ENCODE measurements at places on chromosomes 5 and 9.

DNA sequence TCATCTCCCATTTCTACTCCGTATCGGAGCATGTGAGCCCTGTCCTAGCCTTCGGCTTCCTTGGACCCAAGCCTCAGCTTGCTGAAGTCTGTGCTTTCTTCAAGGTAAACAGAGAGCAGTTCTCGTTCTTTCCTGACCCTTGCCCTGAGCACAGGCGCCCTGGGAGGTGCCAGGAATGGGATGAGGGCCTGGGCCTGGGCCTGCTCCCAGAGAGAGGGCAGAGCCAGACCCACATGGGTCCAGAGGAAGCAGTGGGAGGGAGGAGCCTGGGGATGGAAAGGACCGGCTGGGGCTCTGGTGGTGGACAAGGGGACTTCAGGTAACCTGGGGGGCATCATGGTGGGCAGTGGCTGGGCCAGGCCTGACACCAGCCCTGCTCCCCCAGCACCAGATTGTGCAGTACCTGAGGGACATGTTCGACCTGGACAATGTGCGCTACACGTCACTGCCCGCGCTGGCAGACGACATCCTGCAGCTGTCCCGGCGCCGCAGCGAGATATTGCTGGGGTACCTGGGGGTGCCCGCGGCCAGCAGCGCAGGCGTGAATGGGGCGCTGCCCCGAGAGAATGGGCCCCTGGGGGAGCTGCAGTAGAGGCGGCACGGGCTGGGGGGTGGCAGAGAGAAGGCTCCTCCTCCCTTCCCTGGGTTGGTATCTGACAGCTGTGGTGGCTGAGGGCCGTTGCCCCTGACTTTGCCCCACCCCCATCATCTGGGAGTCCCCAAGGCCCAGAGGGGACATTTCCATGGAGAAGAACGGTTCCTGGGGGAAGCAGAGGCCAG lies 10.9 kb upstream of the DOLPP1 start:
- no peak for DNase-seq

- DNase-seq = no peak
Measured at GRCh38 chr5:110414360-110414759, 312.1 kb downstream of the TMEM232 start.

DNA sequence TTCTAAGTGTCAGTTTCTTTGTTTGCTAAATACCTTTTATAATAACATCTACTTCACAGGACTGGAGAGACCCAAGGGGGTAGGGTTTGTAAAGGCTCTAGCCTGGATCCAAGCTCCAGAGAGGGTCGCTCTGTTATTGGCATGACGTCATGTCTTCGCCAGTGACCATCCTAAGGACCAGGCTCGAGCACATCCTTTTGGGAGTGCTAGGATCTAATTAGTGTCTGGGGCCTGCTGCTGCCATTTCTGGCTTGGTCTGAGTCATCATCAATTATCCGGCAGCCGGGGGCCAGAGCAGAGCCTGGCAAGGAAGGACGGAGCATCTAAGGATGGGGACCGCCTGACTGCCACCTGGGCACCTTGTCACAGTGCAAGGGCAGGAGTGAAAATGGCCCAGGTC lies 153.0 kb downstream of the NSG2 start:
- DNase-seq = no peak

DNA sequence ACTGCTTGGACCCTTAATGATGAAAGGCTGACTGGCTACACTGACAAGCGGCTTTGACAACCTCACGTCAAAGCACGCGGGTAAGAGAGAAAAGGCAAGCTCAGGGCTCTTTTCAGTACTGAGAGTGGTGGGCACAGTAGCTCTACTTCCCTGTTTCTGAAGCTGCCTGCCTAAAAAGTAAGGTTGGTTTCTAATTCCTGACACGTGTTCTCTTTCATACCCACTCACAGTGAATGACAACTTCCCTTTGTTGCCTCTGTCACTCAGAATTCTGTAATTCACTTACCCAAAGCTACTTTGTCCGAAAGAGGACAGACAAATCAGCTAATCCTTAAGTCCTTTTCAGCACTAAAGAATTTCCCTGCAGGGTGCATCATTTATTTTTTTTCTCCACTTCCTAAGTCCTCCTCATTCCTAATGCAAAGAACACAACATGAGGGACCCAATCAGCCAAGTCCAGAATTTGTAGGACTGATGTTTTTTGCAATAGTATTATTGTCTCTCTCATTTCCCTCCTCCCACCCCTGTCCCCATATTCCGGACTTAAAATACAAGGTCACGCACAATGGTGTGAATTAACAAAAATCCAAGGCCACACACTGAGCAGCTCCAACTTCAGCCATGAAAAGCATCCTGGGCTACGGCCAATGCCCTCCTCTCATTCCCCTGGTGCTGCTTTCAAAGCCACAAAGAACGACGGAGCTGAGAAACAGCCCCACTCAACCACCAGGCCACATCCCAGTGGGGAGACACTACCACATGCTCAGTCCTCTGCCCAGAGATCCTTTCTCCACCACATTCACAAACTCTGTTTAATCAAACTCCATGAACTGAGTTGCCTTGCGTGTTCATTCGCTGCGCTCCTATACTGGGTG lies 221.0 kb downstream of the TSSK1B start:
- no peak for DNase-seq

DNA sequence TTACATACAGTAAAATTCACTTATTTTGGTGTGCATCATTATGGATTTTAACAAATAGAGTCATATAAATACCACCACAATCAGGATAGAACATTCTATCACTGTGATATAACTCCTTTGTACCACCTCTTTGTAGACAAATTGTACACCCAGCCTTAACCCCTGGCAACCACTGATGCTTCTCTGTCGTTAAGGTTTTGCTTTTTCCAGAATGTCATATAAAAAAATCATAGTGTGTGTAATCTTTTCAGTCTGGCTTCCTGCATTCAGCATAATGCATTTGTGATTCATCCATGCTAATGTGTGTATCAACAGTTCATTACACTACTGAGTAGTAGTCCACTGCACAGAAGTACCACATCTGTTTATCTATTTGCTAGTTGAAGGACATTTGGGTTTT lies 81.2 kb downstream of the ARSB start:
- no peak for DNase-seq

DNA sequence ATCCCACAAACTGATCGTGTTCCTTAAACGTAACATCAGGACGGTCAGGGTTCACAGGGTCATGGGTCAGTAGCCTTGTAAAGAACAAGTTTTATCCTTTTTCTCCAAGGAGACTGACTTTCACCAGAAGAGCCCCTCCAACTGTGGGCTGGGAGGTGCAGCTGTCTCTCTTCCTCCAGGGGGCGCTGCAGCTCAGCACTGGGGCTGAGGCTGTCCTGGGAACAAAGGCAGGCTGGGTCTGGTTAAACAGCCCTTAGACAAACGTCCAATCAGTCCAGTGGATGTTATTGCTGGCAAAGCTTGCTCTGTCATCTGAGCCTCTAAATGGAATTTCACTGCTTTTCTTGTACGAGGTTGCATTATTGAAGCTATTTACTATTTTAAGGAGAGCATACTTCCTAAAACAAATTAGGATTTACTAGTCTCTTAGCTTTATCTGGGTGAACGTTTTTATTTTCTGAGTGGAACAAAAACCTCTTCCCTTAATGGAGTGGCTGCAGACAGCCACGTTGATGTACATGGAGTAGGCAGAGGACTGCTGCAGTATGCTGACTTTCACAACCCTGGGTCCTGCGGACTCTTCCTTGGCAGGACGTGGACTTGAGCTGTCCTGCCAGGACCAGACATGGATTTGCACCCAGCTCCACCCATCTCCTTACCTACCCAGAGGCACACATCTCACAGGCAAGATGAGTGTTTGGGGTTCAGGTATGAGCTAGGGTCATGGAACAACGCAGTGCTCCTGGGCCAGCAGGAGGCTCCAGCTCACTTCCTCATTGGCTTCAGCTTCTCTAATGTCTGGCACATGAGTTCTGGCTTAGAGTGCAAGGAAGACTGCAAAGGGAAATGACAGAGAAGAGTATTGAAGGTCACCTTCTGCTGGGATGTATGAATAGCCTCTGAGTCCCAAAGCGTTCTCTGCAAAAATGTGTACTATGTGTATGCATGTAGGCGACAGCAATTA lies 7.8 kb downstream of the EXOSC2 start:
- peak; percentile 66 for DNase-seq

DNA sequence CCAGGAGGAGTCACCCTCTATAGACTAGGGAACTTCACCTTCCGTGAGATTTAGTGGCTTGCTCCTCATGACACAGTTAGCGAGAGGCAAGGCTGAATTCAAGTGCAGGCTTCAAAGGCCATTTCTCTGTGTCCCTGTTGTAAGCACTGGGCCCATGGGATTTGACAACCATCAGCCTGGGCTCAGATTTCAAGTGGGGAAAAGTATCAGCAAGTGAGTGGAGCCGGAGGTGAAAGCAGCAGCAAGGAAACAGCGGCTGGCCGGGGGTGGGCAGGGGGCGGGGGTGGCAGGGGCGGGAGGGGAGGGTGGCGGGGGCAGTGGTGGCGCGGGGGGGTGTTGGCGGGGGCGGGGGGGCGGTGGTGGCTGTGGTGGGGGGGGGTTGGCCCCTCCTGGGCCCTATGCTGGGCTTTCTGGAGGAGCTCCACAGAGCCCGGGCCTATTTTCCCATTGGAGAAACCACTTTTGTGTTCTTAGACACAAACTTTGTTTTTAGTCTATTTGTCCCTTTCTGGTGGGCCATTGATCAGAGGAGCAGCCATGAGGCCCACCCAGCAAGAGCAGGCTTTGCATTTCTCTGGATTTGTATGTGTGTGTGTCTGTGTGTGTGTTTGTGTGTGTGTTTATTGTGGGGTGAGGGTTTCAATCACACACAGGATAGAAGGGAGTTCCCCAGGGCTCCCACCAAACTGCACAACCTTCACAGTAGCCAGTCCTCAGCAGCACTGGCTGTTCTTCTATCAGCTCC lies 165.4 kb upstream of the RAI14 start:
- DNase-seq = no peak

GRCh38 chr9:134641173-134641989 lies at the start of gene COL5A1:
COL5A1 (plus strand) TSS chr9:134641803; CDS start chr9:134642188, 385 bp downstream.
- peak; percentile 14 for DNase-seq

DNA sequence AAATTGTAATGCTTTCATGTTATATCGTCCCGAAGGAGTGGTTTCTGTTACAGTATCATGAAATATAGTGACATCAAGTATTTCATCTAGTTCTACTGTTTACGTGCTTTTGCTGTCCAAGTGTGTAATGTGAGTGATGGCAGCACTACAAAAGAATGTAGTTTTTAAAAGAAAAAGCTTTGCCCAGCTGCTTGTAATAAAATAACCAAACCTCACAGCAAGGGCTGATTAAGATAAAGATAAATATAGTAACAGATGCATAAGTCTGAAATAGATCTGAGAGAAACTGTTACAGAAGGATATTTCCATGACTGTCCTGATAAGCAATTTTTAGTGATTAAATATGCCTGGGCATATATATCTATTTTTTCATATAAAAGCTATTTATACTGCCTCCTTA lies 106.4 kb downstream of the AUH start:
- DNase-seq = no peak

GRCh38 chr9:98504298-98505282 lies 204.1 kb downstream of the GABBR2 start:
- DNase-seq = no peak

DNA sequence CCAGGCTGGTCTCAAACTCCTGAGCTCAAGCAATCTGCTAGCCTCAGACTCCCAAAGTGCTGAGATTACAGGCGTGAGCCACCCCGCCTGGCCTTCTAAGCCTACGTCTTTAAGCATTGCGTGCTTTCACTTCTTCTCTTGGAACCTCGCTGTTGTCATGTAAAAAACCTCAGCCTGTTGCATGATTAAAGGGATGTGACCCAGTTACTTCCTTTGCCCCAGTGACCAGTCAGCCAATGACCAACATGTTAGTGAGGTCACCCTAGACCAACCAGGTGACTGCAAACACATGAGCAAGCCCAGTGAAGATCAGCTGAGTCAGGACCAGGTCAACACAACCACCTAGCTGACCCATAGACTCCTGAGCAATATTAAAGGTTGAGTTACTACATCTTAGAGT lies 10.5 kb downstream of the KIF4B start:
- DNase-seq = no peak

DNA sequence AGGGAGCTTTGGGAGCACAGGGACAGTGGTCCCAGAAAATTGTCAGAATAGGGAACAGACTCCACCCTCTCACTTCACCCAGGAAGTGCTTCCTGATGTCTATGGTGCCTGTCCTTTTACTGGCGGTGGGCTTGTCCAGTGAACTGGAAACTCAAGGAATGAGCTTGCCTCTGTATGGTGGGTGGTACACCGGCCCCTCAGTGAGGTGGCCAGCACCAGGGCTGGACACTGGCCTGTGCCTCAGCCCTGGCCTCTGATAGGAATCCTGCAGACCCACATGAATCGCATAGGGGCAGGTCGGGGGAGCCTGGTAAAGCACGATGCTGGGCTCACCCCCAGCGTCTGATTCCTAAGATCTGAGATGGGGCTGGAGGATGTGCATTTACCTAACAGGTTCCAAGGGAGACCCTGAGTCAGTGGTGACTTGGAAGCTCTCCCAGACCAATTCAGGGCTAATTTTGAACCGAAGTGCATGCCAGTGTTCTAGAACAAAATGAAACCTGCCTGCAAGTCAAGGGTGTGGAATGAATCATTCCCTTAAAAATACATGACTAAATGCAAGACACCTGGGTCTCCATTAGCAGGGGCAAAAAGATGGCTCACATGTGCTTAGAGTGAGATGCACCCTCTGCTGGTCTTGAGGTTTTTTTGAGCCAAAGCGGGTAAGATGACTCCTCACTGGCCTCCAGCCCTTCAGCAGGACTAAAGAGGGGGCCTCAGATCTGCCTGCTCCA lies 178.3 kb downstream of the HSPA4 start:
- DNase-seq = no peak

DNA sequence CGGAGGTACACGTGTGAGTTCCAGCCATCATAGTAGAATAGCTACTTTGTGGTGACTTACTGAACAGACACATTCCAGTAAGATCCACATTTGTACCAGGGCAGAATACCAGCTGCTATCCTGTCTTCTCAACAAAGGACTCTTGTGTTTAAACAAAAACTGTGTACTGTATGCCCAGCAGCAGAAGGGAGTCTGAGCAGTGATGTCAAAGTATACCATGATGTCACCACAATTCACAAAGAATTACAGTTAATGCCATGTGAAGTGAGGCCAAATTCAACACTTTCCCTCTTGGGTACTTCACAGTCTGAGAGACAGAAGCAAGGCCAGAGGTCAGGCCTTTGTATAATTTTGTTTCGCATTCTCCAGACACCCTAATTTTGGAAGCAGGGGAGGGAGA lies 137.0 kb downstream of the ADAMTSL1 start:
- DNase-seq = no peak

- no peak for DNase-seq
Measured at GRCh38 chr5:171226096-171226754, 82.8 kb upstream of the TLX3 start.

GRCh38 chr9:111068771-111069170 lies 30.5 kb upstream of the LPAR1 start:
- DNase-seq = no peak

DNA sequence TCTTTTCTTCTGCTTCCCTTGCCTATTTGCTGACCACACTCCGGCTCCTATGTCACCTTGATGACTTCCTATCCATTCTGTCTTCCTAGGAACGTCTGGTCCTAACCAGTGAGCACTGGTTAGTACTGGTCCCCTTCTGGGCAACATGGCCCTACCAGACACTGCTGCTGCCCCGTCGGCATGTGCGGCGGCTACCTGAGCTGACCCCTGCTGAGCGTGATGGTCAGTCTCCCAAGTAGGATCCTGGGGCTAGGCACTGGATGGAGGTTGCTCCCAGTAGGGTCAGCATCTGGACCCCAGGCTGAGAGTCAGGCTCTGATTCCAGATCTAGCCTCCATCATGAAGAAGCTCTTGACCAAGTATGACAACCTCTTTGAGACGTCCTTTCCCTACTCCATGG lies 2.2 kb downstream of the GALT start:
- no peak for DNase-seq

GRCh38 chr9:101427957-101428655 lies 7.5 kb downstream of the ALDOB start:
- DNase-seq = no peak
